Astrocyte (in vitro differentiated cells and primary cell): ENCODE measurements at places on chromosomes 7 and 10.
A peak's percentile ranks its signal among the peaks of the same experiment; 100 is the strongest.

DNA sequence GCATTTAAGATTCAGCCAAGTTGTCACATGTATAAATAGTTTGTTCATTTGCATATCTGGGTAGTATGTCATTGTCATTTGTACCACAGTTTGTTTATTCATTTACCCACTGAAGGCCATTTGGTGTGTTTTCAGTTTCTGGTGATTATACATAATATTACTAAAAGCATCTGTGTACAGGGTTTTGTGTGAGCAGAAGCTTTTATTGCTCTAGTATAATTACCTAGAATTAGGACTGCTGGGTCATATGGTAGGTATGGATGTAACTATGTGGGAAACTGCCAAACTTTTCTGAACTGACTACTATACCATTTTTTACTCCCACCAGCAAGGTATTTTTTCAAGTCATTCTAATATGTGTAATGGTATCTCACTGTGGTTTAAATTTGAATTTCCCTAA is 584.0 kb upstream of the GHITM start:
- peak; percentile 52 for DNase-seq

DNA sequence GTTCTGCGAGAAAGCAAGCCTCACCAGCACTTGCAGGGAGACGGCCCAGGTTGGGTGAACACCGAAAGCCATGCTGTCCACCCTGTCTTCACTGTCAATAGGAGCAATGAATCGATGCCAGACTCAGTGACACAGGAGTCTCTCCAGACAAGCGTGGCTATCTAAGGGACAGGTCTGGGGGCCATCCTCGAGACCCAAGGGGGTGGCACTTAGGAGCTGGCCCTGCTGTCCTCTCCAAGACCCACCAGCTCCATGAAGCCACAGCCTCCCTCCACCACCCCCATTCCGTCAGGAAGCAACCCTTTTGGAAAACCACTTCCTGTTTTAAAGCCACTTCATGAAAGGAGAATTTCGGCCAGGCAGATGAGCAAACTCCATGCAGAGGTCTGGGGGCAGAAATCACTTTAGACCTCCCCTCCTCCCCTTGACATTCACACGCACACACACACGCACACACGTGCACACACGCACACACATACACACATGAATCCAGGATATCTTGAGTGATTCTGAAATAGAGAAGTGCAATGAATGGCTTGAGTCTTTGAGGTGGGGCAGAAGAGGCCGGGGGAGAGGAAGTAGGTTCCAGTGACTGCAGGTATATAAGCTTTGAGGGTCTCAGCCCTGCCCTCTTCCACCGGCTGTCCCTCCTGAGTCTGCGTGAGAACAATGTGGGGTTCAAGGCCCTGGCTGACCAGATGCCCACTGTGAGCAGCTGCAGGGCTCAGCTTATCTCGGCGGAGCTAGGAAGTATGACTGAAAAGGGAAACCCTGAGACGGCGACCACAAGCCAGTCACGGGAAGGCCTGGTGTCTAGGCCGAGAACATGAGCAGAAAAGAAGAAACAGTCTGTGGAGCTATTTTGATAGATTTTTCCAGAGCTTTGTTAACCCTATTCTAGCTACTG is 25.0 kb downstream of the RGS10 start:
- DNase-seq: peak; percentile 46

DNA sequence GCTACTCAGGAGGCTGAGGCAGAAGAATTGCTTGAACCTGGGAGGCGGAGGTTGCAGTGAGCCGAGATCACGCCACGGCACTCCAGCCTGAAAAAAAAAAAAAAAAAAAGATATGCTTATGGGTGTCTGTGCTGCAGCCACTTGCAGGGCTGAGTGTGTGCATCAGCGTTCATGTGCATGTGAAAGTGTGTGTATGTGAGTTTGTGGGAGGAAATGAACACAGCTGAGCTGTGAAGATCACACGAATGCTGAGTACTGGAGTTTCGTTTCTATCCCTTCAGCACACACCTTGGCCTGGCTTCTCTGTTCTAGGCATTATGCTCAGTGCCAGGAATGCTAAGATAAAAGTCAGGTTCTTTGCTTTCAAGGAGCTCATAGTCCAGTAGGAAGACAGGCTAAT is 12.0 kb upstream of the SVOPL start:
- no peak for DNase-seq

DNA sequence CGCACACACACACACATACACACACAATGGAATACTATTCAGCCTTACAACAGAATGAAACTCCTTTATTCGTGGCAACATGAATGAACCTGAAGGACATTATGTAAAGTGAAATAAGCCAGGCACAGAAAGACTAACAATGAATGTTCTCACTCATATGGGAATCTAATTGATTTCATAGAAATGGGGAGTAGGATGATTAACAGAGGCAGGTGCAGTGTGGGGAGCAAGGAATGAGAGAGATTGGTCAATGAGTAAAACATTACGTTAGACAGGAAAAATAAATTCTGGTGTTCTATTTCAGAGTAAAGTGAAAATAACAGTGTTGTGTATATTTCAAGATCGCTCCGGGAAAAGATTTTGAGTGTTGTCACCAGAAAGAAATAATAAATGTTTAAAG is 694.5 kb downstream of the NXPH1 start:
- DNase-seq: no peak

GRCh38 chr7:130733931-130734814 is at the start of gene KLF14:
Gene KLF14, minus strand, starts transcription at chr7:130734207. Its CDS starts 174 bp downstream, at chr7:130734033.
- no peak for DNase-seq

DNA sequence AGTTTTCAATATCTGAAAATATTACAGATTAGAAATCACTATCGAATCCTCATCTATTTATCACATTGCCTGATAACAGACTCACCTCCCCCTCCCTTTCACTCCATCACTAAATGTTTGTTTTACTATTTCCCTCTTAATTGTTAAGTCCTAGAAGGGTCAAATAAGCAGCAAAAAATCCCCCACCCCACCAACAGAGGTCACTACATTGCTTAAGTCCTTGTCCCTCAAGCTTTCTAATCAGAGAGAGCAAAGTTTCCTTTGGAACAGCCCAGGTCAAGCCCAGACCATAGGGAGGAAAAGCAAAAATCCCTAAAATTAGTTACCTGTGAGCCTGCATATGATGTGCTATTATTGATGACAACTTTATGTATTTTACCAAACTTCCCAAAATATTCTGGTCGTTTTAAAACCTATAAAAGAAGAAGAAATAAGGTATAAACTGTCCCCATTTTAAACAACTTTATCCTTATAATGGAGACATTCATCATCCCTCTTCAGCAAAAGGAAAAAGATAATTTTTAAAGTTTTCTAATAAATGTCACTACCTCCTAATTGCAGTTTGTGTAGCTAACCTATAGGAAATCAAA is 95.0 kb downstream of the CNOT4 start:
- peak; percentile 29 for DNase-seq

- no peak for DNase-seq
Measured at GRCh38 chr10:96718304-96718990, 1.9 kb downstream of the PIK3AP1 start.

GRCh38 chr10:102358712-102359382 is 36.7 kb upstream of the NFKB2 start:
- peak; percentile 48 for DNase-seq

- peak; percentile 93 for DNase-seq
Measured at GRCh38 chr7:151491859-151492258, 27.8 kb downstream of the RHEB start.

DNA sequence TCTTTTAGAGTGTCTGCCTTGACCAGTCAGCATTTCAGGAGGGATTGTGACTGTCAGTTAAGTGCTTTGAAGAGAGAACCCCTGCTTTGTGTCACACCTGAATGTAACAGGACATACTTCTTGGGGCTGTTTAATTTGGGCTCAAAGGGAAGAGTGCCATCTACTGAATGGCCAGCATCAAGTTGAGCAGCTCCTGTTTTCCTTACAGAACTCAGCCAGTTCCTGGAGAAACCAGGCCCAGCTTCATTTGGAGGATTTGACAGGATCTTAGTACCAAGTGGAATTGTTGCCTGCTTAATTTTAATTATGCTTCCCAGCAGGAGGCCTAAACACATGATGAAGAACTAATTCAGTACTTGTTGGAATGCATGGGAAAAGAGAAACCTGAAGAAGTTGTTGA is 8.3 kb downstream of the ADD3 start:
- no peak for DNase-seq

GRCh38 chr7:24284699-24285506 is 913 bp downstream of the NPY start:
- DNase-seq: no peak

GRCh38 chr10:92562424-92562823 is 11.5 kb downstream of the IDE start:
- no peak for DNase-seq

DNA sequence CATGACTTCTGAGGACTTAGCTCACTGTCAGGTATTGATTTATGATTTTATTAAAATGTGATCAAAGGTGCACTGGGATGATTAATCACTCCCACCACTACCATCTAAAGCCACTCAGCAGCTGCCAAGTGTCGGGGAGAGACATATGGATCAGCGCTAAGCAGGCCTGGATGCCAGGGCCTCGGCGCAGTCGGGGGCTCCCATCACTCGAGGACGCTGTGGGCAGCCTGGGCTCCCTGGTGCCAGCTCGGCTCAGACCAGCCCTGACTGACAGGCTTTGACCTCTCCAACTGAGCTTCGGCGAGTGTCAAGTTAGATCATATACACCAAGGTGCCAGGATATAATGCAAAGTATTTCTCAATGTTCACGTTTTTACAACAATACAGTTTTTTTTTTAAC is 267.7 kb downstream of the ACTR3B start:
- DNase-seq: no peak

GRCh38 chr7:91239772-91240171 is 24.5 kb upstream of the FZD1 start:
- DNase-seq: no peak

- DNase-seq: no peak
Measured at GRCh38 chr7:890868-891267, 14.5 kb downstream of the GET4 start.

GRCh38 chr10:123569436-123570035 is 96.6 kb upstream of the GPR26 start:
- DNase-seq: no peak

- peak; percentile 25 for DNase-seq
Measured at GRCh38 chr10:87092861-87093631, 1.6 kb downstream of the GLUD1 start.

DNA sequence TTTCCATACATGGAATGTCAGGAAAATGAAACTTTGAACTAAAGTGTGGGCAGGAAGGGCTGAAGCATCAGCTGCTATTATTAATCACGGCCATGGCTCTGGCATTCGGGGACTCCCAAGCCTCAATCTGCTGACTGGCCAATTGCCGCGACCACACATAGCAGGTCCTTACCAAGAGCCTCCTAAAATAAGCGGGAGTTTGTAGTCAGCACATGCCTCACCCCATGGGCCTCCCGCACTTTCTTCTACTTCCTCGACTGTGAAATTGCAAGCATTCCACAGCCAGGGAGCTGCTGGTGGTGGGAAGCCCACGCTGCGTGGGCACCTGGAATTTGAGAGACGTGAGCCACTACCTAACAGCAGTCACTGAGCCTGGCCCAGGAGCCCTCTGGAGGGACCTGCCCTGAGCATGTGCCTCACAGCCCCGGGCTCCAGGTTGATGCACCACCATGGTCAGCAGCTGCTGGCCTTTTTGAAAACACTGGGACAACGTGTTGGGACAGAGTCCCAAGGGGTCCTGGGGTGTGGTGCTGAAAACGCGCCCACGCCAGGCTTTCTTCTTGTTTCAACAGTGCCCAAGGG is 211.4 kb downstream of the TNS3 start:
- DNase-seq: peak; percentile 87

DNA sequence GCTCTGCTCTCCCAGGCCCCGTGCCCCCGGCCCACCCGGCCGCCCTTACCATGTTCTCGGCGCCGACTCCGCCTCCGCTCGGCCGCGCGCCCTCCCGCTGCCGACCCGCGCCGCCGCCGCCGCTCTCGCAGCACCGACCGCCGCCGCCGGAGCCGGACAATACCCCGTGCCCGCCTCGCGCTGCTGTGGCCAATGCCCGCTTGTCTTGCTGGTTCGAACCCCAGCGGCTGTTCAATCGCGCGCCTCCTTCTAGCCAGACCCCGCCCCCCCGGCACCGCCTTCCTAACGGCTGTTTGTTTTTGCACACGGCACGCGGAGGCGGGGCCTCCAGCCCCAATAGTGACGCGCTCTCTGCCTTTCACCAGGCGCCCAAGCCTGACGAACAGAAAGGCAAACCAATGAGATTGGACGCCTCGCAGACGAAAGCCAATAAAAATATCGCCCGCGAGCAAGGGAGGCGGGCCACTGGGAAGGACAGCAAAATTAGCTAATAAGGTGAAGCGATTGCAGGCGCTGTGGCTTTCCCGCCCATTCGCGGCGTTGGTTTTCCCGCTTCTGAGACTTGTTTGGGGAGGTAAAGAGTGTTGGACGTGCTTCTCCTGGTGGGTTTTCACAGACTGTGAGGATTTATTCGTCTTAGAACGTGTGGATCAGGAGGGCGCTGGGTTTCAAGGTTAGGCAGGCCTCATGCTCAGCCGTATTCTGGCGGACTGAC is at the start of gene H2AZ2:
TSS of gene H2AZ2 (minus strand) at position 168 of the 715 bp plus-strand sequence. CDS start at position 52, 116 bp downstream.
- peak; percentile 99 for DNase-seq

GRCh38 chr7:44142028-44142427 is 896 bp upstream of the MYL7 start:
- DNase-seq: no peak

DNA sequence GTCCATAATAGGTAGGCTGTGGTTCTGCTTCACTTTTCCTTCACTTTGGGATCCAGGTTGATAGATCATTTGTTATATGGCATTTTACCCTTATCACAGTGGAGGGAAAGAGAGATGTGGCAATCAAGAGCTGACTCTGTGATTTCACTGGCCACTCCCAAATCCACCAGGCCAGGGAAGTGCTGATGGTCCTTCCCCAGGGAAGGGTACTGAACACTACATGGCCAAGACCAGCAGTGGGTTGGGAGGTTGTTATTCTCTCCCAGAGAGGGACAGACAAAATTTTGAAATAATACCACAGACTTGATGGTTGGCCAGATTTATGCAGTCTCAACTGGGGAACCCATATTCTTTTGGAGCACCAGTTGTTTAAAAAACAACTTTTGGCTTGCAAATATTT is 102.5 kb downstream of the SND1 start:
- no peak for DNase-seq

GRCh38 chr10:52918714-52919305 is 146.2 kb upstream of the MBL2 start:
- no peak for DNase-seq

GRCh38 chr7:123608991-123609882 is 7.6 kb downstream of the ASB15 start:
- DNase-seq: no peak

GRCh38 chr7:4830176-4830575 is 31.7 kb downstream of the PAPOLB start:
- DNase-seq: peak; percentile 34

- DNase-seq: no peak
Measured at GRCh38 chr7:160958-161725, 31.2 kb upstream of the FAM20C start.
